K562 (cell line): ENCODE measurements at places on chromosomes 7 and 10.

DNA sequence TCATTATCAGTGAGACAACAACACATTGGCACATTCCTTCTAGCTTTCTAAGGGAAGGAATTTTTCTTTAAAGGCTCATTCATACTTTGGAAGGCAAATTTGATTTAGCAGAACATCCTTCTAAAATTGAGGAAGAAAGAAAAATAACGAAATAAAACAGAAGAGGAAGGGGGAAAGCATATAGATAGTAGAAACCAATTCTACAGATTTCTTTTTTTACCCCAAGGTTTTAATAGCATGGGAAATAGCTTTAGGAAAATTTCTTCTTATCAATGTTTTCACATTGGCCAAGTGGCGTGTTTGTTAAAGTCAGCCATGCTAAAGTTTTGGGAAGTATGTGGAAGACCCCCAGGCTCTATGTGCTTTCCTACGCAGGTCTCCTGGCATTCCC lies 35.7 kb downstream of the MACROH2A2 start:
- no peak for DNase-seq

DNA sequence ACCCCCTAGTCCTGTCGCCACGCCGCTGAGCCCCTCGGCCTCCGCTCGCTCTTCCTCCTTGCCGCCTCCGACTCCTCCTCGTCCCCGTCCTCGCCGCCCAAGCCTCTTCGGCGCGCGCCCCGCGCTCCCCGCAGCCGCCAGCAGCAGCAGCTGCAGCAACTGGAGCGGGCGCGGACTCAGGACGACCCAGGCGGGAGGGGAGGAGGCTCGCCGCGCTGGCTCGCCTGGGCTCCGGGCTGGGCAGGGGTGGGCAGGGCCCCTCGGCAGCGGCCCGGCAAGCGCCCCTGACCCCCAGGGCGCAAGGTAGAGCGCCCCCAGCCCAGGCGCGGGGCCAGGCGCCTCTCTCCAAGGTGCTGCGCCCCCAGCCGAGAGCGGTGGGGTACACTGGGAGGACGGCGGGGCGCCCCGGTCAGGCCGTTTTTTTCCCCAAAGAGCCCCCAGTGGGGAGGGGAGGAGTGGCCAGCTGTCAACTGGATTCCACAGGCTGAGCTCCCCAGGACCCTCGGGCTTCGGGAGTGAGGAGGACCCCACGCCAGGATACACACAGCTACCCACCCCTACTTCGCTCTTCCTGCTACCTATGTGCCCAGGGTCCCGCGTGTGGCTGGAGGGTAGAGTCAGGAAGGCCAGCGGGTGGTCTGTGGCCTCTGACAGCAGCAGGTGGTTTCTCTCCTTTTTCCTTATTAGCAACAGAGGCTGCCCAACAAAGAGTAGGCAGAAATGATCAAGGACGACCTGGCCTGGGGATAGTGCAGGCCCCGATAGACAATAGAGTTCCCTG lies 903 bp upstream of the KCNMA1 start:
- DNase-seq = no peak

GRCh38 chr10:128861018-128861901 lies 605.8 kb upstream of the MGMT start:
- no peak for DNase-seq

- DNase-seq = no peak
These were observed 3.9 kb upstream of the EPC1 start for GRCh38 chr10:32350811-32351350.
